ENCODE measurements at places on chromosomes 6 and 20.

- DNase-seq, result no peak
Measured at GRCh38 chr20:48791014-48791413, 36.8 kb downstream of the PREX1 start.

- DNase-seq, result no peak
Measured at GRCh38 chr6:148332088-148332487, 10.6 kb upstream of the SASH1 start.

- DNase-seq, result no peak
Measured at GRCh38 chr20:9311132-9311531, 203.3 kb upstream of the LAMP5 start.

DNA sequence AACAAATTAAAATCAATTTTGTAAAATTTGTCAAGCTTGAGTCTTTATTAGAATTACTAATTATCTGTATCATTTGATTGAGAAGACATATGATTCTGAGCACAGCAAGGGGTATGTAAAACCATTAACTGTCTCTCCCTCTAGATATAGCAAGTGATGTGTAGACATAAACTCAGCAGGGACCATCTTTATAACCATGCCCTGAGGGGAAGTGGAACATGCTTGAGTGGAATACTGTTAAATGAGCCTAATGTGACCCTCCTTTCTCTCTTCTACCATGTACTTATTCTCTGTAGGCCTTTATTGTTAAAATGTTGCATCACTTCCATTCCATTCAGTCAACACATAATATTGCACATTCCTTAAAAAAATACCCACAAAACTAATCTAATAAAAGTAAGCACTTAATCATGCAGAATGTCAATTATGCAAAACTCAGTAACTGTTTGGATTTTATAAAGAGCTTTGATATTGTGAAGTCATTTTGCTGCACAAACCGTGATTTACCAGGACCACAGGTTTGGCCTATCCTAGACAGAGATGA is 896.6 kb upstream of the MANEA start:
- no peak for DNase-seq

DNA sequence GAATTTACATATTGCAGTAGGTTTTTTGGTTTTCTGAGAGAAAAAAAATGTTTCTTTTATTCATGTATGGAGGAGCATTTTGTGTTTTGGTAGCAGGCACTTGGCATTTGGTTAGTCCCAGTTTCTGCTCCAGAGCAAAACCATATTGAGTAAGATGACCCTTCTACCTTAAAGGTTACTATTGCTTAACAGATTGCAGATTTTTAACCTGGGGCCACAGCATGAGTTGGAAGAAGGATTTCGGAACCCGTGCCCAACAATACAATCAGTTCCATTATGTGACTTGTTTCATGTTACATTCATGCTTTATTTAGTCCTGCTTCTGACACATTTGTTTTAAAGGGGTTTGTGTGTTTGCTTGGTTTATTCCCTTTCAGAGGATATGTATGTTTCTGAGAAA is 496.3 kb downstream of the TFAP2B start:
- DNase-seq, result no peak

DNA sequence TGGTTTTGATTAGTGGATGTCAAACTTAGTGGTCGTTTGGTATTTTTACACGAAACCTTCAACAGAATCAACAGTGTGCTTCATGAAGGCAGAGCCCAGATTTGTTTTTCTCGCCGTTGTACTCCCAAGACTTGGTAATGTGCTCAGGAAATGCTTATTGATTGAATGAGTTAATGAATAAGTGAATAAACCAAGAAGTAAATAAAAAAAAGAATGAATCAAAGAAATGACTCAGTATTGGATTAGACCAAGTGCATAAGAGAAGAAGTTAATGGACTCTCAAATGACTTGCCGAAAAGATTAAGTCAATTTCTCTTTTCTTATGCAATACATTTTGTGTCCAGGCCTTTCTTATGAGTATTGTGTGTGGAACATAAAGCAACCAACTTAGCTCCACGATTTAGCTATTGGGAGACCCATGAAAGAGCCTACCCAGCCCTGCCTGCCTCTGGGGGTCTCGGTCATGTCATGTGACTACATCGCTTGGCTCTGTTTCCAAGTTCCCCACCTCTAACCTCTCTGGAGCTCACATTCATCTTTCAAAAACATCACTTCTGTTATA is 10.6 kb upstream of the FUCA2 start:
- DNase-seq, result no peak

DNA sequence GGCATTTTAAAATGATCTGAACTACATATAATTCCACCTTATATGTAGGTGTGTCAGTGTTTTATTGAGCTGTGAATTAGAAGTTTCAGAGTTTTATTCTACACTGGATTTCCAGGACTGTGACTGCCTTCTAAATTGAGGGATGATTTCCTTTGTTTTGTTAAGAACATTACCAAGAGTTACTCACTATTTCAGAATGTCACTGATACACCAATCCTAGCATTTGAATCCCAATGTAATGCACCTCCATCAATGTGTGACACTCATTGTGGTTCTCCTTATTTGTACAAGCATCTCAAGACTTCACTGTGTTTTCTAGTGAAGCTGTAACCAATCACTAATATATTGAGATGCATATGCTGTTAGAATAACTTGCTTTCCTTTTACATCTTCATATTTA is 86.8 kb downstream of the PLCB1 start:
- no peak for DNase-seq

DNA sequence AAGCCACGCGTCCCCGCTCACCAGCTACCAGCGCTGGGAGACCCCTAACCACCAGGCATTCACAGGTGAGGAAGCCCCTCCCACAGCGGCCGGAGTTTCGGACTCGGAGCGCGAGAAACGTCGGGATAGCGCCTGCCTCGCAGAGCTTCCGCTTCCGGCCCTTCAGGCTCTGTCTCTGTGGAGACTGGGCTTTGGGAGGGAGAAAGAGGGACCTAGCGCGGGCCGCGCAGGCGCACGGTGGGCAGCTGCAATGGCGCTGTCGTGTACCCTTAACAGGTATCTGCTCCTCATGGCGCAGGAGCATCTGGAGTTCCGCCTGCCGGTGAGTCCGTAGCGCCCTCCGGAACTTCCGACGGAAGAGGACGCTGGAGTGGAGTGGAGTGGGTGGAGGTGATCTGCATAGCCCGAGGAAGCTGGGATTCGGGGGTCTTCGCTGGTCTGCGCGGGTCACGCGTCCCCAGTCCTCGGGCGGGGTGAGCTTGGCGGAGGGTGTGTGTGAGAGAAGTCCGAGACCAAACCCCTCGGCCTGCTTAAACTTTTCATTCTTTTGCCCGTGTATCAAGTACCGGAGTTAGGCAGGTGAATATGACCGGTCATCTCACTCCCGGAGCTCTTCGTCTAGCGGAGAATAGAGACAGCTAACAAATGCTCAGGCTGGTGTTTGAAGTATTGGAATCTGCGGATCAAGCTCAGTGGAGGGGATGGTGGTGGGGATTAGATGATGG is at the start of gene TRMT11:
TSS of gene TRMT11 (plus strand) at position 240 of the 725 bp plus-strand sequence. CDS start at position 251, 11 bp downstream.
- peak; percentile 86 for DNase-seq

DNA sequence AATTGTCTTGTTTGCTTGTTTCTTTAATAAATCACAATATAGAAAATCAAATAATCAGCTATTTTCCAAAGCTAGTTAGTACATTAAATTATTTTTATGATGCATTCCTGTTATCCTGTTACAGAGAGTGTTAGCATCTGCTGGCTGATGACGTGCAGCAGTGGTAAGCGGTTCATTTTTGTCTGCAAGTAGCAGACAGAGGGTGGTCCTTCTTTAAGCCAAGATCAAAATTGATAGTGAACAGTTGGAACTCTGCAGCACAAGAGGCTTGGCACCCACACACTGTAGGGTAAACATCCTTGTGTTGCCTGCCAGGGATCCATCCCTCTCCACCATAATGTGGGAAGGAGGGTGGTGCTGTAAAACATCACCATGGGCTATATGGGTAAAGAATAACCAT is 158.3 kb downstream of the FRK start:
- no peak for DNase-seq

GRCh38 chr6:32332433-32332832 is 39.3 kb downstream of the TSBP1 start:
- DNase-seq, result no peak
